ENCODE measurements at places on chromosomes 2 and 18.

GRCh38 chr2:79368116-79368630 is 144.7 kb upstream of the CTNNA2 start:
- DNase-seq: no peak

GRCh38 chr2:181876614-181877063 is 14.9 kb upstream of the ITPRID2 start:
- DNase-seq: no peak

DNA sequence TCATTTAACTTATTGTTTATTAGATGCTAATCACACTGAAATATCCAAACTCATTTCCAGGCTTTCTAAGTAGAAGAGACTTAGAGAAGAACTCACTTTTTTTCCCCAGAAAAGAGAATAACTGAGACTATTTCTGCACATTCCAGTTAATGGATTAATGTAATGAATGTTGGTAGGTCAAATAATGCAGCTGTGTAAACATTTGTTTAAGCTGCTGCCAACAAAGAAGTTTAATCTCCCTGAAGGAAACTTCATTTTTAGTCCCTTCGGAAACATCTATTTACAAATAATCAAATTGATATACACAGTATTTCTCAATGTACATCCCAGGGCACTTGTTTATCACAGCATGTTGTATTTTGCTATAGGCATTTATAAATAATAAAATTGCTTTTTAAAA is 126.9 kb downstream of the KCNS3 start:
- no peak for DNase-seq

- no peak for DNase-seq
Measured at GRCh38 chr2:227340106-227340505, 15.1 kb downstream of the MFF start.

GRCh38 chr2:219506802-219507526 is 7.3 kb upstream of the ASIC4 start:
- no peak for DNase-seq

GRCh38 chr18:61749546-61749945 is 143.3 kb downstream of the RNF152 start:
- DNase-seq: no peak

DNA sequence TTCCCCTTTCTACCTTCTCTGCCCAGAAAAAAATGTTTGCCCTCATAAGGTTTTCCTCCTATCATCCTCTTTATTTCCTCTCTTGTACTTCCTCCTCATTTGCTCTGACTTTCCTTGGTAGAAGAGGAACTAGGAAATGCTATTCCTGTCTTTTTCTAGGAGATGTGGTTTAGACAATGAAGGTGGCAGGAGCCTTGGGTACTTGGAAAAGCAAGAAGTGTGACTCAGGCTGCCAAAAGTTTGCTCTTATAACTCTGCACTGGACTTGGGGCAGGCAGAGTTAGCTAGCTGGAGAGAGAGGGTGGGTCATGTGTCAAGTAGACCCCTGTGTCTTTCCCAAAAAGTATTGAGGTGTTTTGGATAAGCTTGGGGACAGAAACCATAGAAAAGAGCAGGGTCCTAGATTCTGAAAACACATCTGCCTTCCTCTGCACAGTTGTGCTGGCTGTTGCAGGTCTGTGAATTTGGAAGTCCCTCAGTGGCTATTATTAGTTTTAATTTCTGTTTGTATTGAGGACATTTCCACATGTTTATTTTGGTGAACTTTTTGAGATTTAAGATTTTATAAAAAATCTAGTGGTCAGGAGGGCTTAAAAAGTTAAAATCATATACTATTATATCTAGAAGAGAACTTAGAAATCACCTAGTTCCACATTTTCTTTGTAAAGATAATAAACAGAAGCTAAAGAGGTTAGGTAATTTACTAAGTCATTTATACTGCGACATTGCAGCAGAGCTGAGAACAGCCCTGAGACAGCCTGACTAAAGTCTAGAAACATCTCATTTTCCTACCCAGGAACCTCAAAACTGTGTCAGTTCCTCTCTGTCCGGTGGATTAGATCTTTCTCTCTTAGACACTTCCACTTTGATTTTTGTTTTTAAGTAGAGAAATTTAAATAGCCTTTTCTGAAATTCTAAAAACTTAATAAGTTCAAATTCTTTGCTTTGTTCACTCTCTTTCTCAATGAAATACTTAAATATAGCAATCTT is 16.0 kb downstream of the INSIG2 start:
- peak; percentile 59 for DNase-seq

- DNase-seq: peak; percentile 56
Measured at GRCh38 chr18:47680488-47680887, 250.0 kb downstream of the SMAD2 start.

- DNase-seq: no peak
Measured at GRCh38 chr18:63315876-63316275, 3.7 kb downstream of the BCL2 start.

DNA sequence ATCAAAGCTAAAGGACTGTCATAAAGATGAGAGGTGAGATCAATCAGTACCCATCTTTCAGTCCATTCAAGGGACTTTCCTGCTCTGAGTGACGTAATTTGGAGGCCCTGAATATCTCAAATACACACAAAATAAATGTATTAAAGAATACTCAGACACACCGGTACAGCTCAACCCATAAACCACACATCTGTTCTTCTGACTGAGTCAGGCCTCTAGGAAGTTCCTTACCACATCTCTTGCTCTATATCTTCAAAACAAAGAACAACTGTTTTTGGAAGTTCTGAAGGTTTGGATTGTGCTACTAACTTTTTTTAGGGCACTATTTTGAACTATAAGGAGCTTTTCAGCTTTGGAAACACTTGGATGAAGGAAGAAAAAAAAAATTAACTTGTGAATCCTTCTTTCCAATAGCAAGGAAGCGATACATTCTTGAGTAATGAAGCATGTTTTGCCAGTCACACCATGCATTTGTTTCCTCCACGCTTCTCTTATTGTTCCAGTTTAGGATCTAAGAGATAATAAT is 866.5 kb upstream of the VRK2 start:
- DNase-seq: no peak

DNA sequence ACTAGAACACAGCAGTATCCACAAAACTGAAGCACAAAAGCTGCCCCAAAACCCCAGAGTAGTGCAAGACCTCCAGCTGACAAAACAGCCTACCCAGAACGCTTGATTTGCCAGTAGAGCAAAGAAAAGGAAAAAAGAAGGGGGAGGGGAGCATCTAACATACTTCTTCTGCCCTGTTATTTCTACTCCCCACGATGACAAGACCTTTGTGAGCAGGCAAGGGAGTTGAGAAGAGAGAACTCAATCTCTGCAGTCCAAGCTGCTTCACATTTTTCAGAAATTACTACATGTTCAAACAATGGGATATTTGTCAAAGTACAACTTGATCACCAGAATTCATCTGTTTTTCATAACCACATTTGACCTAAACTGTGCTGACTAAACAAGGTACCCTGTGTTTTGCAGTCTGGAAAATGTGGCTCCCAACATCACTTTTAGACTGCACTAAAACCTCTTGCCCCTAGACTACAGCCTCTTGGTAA is 286.7 kb downstream of the EXOC6B start:
- no peak for DNase-seq

DNA sequence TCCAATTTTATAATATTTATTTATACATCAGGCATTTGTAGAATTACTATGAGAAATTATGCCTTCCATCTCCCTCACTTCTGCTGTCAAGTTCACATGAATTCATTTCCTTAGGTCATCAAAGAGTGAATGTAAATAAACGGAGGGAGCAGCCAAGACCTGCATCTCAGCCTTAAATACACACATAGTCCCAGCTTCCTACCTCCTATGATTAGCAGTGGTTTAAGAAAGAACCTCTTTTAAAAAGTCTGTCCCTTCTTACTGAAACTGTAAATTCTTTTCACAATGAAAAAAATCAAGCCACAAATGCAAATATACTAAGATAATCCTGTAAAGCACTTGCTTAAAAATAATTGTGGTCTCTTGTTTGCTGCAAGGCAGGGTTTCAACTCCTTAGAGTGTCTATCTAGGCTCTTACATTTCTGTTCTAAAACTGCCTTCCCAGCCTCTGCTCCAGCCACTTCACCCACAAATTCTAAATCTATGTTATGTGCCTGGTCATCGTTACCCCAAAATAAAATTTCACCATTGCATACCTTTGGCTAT is 532.7 kb upstream of the FSHR start:
- no peak for DNase-seq

DNA sequence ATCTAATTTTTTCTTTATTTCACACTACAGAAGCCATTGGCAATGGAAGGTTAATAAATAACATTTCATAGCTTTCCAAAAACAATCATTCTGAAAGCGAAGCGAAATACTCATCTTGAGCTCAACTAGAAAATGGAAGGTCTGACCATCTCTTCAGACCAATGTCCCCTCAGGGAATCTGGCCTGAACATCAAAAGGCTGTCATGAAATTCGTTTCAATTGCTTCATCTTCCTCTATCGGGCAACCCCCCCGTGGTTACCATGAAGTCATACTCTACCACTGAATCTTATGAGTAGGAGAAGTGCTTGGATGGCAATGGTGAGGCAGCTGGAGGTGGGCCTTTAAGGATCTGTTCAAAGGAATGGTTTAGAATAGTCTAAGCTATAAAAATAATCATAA is 22.9 kb upstream of the CYTIP start:
- no peak for DNase-seq

GRCh38 chr2:206556357-206556949 is 85.8 kb upstream of the FAM237A start:
- peak; percentile 34 for DNase-seq

GRCh38 chr18:7234091-7234490 is 3.2 kb downstream of the LRRC30 start:
- DNase-seq: no peak

DNA sequence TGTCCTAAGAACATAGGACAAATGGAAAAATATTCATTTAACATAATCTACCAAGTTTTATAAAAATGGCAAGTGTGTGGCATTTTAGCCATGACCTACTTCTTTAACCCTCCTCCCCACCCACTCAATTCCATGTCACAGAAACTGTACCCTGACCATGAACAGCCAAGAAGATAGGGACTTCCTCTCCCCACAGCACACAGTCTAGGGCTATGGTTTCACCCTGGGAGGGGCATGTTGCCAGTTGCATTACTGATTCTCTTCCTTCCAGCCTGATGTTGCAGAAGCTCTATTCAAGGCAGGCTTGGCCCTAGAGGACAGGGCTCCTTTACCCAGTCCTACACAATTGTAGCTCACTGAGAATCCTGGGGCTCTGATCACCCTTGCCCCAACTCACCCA is 153.6 kb upstream of the KLF7 start:
- DNase-seq: no peak

DNA sequence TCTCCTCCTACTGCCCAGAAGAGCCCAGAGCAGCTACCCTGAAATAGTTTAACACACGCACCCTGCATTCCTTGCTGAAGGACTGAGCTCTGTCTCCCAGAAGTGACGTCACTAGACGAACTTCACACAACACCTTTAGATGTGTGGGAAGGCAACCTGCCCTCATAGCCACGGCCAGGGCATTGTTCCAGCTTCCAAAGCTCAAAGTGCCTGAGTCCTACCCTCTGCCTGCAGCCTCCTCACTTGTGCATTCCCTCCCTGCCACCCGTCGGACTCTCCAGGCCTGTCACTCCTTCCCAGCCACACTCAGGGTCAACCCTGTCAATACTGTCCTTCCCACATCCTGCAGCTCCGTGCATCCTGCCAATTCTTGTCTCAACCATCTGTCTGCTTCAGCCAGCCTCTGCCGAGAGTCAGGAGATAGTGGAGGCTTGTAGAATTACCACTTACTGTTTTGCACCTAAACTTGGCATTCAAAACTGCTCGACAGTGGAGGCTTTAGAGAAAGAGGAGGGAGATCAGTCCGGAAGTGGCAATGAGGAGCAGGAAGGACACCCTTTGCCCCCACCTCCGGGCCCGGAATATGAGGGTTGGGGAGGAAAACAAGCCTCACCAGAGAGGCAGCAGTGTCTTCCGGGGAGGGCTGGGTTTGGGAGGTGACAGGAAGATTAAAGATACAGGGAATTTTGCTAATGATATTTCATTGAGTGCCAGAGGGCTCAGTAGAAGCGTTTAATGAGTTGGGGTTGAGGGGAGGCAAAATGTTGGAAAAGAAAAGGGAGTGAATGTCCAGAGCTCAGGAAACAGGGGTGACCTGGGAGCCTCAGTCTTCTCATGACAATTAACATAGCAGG is 72.3 kb upstream of the ATG16L1 start:
- no peak for DNase-seq

Data from GM13977 (cell line).